ENCODE measurements at places on chromosomes 6 and 20. TPM values are rescaled to one million over a fixed set of nuclear protein-coding genes. Genes with fewer than 3 reads are reported as not detected.

The RBM24 gene
- not detected for polyA plus RNA-seq

The SSTR4 gene
- polyA plus RNA-seq: not detected

The EPHA7 gene
- not detected for polyA plus RNA-seq

The NOX3 gene
- polyA plus RNA-seq: not detected

The TRIM10 gene
- polyA plus RNA-seq: not detected

DNA sequence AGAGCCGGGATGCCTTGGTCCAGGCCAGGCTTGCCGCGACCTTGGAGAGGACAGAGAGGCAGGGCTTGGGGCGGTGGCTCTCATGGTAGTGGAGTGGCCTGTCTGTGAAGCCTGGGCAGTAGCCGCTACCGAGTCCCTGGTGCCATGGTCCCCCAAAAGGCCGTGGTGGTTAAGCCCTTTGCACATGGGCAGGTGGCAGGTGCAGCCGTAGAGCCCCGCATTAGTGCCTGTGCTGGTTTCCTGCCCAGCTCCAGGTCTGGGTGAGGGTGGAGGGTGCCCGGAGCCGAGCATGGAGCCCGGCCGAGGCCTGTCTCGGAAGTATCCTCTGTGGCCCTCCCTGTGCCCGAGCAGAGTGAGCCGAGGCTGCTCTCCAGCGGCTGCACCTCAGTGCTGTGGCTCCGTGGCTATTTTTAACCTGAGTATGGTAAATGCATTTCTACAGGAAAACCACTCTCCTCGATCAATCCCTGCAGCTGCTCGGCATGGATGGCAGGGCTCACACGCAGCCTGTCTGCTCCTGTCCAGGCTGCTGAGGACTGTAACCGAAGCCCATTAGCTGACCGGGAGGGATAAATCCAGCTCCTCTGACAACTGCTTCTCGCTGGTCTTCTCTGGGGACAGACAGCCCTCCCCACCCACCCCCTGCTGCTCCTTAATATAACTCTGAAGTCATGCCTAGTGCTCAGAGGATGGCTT is 36.3 kb upstream of the GATA5 start:
- no peak for DNase-seq

DNA sequence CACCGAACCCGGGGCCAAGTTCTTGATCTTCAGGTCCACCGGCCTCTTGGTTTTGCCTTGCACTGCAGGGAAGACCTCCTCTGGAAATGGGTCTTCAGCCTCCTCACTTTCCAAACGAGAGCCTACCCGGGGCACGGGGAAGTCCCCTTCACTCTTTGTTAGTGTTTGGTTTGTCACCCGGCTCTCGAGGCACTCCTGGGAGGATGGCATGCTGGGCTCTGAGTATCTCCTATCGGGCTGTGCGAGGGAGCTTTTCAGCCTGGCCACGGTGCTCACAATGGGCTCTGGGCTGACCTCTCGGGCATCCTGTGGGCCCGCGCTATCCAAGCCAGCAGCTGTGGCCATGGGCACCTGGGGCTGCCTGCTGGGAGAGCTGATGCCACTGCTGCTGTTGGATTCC is 8.1 kb downstream of the TAGAP start:
- no peak for DNase-seq

DNA sequence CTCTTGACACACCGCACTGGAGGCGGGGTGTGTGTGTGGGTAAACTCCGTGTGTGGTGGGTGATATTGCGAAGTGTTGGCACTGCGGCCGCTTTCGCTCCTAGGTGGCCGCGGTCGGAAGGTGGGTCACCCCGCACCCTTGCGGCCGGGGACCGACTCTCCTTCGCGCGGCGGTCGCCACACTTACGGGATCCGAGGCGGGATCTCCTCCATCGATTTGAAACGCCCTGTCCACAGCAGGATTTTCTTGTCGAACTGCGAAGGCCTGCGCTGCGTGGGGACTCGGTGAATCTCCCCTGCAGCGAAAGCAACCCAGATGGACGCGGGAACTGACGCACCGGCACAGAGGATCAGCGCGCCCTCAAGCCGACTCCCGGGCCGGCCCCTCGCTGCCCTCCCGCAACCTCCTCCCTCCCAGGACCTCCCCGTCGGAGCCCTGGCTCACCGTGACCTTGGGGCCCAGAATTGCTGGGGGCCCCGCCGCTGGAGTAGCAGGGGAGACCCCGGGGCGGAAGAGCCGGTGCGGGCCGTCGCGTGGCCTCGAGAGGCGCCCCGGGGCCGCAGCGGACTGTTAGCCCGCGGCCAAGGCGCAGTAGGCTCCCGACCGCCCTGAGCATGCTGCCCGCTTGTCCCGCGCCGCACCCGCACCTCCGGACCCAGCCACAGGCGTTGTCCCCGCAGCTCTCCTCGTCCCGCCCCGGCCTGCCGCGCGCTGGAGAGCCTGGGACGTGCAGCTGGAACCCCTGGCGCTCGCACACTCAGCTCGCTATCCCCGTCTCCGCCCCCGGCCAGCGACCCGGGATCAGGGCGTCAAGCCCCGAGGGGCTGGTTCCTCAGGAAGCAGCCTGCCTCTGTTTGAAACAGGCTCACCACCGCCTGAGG is at the start of gene FAM162B:
TSS of gene FAM162B (minus strand) at position 759 of the 881 bp plus-strand sequence. CDS start at position 616, 143 bp downstream.
- DNase-seq: no peak

- DNase-seq: no peak
These were observed 14.1 kb downstream of the CDYL start for GRCh38 chr6:4790158-4790899.

DNA sequence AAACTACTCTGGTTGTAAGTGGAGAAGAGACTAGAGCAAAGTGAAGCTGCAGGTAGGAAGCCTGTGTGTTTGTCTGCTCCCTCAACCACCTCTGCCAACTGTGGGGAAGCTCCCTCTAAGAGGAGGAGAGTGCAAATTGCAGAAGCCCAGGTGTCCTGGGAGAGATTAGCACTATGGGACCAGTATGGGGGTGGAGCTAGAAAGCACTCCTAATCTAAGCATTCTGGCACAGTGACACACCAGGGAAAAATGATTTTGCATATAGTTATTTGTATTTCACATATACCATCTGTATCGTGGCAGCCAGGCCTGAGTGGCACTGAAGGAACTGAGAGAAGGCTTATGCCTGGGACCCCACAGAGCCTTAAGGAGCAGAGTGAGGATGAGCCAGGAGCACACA is 12.8 kb downstream of the GSTA1 start:
- DNase-seq: no peak

- DNase-seq: no peak
These were observed 237.5 kb downstream of the MAFB start for GRCh38 chr20:40451552-40451951.

DNA sequence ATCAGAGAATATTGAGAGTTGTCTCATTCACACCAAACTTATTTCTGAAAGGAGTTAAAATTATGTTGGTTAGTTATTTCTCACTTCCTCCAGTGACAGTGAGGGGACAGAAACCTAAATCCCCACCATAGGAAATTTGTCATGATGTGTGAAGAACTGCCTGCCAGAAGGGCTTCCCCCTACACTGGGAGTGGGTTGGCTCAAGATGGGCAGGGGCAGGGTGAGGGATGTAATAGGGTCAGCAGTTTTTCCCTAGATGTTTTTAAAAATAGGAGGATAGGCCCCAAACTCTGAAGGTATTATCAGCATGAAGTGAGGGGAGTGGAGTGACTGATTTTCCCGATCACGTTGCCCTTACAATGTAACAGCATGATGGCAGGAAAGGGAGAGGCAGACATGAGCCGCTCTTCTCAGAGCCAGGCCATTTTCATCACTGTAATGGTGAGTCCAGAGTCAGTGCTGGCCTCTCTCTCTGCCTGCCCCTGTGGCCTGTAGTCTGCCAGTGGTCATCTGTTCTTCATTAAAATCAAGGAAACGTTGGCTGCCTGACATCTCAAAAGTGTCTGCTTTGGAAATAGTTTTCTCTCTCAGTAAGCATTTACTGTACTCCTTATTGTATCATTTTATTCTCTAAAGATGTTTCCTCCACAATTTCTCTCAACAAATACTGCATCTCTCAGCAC is 59.8 kb upstream of the SYNJ2 start:
- no peak for DNase-seq

GRCh38 chr6:15107644-15108382 is 138.1 kb upstream of the JARID2 start:
- DNase-seq: no peak

DNA sequence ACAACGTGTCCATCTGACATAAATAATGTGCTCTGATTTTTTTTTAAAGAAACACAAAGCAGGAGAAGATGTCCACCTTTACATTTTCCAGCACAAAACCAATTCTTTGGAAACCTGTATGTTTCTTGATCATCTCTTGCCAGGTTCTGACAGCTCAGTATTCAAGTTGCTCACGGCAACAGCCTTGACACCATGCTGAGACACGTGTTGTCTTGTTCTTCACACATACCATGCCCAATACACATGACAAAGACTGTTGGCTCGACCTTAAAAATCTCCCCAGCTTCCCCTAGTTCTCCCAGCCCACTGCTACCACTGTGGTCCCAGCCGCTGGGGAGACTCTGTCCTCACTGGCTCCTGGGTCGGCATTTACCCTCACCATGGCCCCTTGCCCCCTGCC is 518.9 kb downstream of the PREX1 start:
- DNase-seq: no peak

DNA sequence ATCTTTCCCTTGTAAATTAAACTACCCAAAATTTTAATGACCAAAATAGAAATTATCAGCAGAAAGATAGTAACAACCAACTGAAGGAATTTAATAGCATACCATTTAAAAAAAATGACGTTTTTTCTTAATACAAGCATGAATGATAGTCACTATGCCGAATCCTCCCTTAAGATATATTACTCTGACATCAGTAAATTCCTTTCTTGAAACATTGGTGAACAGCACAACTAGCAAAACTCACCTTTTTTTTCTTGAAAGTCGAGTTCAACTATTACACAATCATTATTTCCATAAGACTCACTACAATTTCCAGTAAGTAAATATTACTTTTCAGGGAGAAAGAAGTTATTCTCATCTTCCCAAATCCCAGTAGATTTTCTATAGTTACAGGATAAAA is 433.2 kb downstream of the GRIK2 start:
- DNase-seq: no peak

DNA sequence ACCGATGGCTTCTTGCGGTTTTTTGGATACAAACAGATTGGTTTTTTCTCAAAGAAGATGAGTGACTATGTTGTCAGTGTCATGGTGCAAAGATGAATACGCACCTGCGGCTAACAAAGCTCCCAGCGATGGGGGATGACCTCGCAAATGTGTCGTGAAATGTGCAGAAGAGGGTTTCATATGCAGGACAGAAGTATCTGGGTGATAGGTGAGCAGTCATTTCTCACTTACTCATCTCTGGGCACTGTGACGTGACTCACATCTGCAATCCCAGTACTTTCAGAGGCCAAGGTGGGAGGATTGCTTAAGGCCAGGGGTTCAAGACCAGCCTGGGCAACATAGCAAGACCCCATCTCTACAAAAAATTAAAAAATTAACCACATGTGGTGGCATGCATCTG is 216.3 kb downstream of the ERMARD start:
- DNase-seq: no peak

GRCh38 chr20:51497542-51498467 is 44.7 kb downstream of the NFATC2 start:
- peak; percentile 75 for DNase-seq

DNA sequence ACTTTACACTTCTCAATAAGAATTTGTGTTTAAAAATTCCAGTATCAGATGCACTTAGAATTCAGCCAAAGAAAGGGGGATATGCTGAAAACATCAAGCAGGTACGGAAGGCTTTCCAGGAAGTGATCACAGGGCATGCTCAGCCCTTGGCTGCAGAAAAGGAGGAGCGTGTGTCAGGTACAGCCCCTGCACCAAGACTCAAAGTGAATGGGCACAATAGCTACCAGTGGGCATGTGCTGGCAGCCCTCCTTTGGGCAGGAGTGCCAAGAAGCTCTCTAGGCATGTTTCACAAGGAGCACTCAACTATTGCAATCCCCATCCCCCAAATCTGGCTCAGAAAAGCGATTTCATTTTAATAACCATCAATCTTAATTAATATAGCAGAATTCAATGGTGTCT is 298.8 kb downstream of the GMDS start:
- DNase-seq: no peak

DNA sequence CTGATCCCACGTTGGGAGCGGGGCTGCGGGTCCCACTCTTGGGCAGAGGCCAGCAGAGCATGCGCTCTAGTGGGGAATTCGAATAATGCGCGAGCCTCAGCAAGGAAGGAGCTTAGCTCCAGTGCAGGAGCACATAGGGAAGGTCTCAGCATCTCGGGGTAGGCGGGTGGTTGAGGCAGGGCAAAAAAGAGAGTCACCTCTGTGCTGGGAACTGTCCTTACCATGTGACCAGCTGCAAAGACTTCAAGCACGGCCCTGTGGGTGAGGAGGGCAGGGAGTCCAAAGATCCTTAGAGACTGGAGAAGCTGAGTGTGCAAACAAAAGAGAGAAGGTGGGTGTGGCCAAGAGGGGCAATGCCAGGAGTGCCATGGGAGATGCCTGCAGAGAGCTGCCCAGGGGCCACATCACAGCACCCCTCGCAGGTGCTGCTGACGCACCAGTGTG is 79.2 kb upstream of the CD93 start:
- no peak for DNase-seq

GRCh38 chr6:71012866-71013469 is 56.1 kb upstream of the B3GAT2 start:
- DNase-seq: peak; percentile 29

DNA sequence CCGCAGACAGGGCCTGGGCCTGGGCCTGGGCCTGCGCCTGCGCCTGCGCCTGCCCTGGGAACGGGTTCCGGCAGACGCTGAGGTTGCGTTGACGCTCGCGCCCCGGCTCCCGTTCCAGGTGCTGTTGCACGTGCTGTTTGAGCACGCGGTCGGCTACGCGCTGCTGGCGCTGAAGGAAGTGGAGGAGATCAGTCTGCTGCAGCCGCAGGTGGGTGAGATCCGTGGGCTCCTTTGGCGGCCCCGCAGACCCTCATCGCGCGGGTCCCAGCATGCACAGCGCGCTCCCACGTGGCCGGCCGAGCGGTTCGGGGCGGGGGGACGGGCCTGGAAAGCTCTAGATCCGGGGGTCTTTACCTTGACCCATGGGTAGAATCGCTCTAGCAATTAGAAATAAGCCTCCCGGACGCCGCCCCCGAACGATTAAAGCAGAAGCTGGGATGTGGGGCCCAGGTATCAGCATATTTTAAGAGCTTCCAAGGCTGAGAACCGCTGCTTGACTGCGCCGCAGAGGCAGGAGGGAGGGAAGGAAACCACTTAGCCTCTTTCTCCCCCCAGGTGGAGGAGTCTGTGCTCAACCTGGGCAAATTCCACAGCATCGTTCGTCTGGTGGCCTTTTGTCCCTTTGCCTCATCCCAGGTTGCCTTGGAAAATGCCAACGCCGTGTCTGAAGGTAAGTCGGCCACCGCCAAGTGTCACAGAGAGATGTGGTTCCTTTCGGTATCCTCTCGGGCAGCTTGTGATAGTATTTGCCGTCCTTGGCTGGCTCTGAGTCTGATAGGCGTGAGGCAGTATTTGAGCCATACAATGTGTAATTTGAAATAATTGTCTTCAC is 508 bp downstream of the NOP56 start:
- DNase-seq: no peak

GRCh38 chr6:32108727-32109113 is 418 bp downstream of the TNXB start:
- DNase-seq: no peak

- DNase-seq: no peak
These were observed 911.6 kb downstream of the TFAP2A start for GRCh38 chr6:9503111-9503761.

Measured in CD4-positive, alpha-beta memory T cell (primary cell).